Foreskin keratinocyte (primary cell): ENCODE measurements at places on chromosomes 3 and 15. TPM values are rescaled to one million over a fixed set of nuclear protein-coding genes. Genes with fewer than 3 reads are reported as not detected.

The ECT2 gene
- polyA plus RNA-seq, result 18.1 and 24.0 TPM in 2 replicates

The GABRA5 gene
- not detected in 2 replicates for polyA plus RNA-seq

The TRPC1 gene
- 0.76 and 1.4 TPM in 2 replicates for polyA plus RNA-seq

The SHISA5 gene
- polyA plus RNA-seq, result 280 TPM in 2 replicates

The TFRC gene
- polyA plus RNA-seq, result 12.8 and 13.4 TPM in 2 replicates

The FBXW12 gene
- not detected in 2 replicates for polyA plus RNA-seq

The MLF1 gene
- 11.4 and 11.6 TPM in 2 replicates for polyA plus RNA-seq

The NAALADL2 gene
- polyA plus RNA-seq, result 0.12 TPM in 1 of 2 replicates, not detected in the other
